ENCODE measurements at places on chromosomes 12 and 14. TPM values are rescaled to one million over a fixed set of nuclear protein-coding genes. Genes with fewer than 3 reads are reported as not detected.

Gene CYP46A1
- total RNA-seq = 0.02 TPM

Gene RNASE7
- total RNA-seq = not detected

Gene FOXN4
- not detected for total RNA-seq

Gene SYNDIG1L
- total RNA-seq = not detected

Gene SLC6A13
- total RNA-seq = not detected

DNA sequence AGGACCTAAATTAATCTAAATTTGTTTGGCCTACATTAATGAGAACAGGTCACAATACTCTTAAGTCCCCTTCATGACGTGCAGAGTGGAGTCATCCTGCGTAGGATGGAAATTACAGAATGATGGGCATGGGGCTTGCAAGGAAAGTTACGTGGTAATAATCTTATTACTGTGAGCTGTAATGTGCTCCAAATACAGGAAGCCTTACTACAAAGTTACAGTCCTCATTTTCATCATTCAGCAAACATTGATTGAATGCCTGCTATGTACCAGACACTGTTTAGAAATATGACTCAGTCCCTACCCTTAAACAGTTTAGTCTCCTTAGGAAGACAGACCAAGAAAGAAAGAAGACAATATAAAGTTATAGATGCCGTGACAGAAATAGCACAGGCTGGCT, 9.4 kb downstream of the HIGD1C start:
- H3K4me1 ChIP-seq = peaks cover 6% of the 10 kb centered on the region
- no peak for DNase-seq
- H3K4me3 ChIP-seq = no peak overlapping the region
- H3K27me3 ChIP-seq = no peaks in the 10 kb centered on the region

GRCh38 chr12:61758661-61759060, 501.5 kb upstream of the USP15 start:
- H3K4me1 ChIP-seq = no peaks in the 10 kb centered on the region
- no peak for DNase-seq
- H3K4me3 ChIP-seq = no peak overlapping the region
- no peaks in the 10 kb centered on the region for H3K27me3 ChIP-seq
- no peaks in the 10 kb centered on the region for H3K36me3 ChIP-seq

GRCh38 chr12:122078141-122079032, at the start of gene MLXIP:
Gene MLXIP (plus strand): TSS chr12:122078756. CDS start chr12:122078854, 98 bp downstream.
- H3K4me3 ChIP-seq = peak within 1 kb of the TSS; percentile 91
- H3K27ac ChIP-seq = peak within 1 kb of the TSS; percentile 88
- peak; percentile 98 for DNase-seq
- H3K4me1 ChIP-seq = peaks cover 41% of the 10 kb centered on the region
